Head of caudate nucleus (tissue), 42 donors: ENCODE measurements at places on chromosomes 3 and 15.
A peak's percentile ranks its signal among the peaks of the same experiment; 100 is the strongest.

GRCh38 chr15:75044258-75044878, 21.0 kb downstream of the PPCDC start:
- DNase-seq = no peak

- no peak for DNase-seq
Measured at GRCh38 chr15:97992823-97993222, 32.3 kb downstream of the ARRDC4 start.

DNA sequence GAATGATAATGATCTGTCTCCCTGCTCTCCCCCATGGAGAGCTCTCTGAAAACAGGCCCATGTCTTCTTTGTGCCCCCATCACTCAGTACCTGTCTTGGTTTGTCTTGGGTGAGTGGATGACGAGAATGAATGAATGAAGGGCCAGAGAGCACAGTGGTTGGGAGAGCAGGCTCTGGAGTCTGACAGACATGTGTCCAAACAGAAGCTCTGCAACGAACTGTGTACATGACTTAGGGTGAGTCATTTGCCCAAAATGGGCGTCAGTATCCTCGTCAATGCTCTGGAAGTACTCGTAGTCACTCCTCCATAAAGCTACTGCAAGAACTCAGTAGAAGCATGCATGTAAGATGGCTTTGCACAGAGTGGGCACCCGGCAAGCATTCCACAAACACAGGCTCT, 170.2 kb upstream of the TLE3 start:
- no peak for DNase-seq

DNA sequence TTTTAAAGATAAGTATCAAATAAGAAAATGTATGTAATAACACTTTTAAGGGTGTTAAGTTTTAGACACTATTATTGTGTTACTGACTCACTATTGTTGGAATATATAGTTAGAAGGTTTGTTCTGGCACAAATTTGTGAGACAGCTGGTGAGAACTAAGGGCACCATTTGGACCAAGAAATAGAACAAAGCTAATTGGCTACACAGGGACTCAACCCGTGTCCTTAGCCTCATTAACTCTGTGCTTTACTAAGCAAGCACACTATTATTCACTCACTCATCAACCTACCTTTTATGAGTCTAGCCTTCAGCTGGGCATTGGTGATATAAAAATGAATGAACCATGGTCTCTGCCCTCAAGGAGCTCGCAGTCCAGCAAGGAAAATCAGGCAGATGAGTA, 4.1 kb upstream of the UNC13C start:
- DNase-seq = no peak

DNA sequence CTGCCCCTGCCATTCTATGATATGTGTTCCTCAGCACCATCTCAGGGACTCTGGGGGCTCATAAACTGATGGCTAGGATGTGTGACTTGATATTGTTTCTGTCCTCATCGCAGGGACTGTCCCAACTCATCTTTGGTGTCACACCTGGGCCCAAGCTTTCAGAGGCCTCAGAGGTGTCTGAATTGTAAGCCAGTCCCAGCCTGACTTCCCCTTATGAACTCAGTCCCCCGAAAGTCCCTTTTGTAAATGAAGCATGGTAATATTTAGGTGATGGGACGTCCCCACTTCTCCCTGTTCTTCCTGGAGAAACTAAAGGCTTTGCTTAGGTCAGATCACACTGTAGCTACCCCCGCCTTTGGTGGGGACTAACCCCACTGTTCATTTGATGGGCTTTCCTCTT, 142.4 kb upstream of the TLE3 start:
- no peak for DNase-seq

DNA sequence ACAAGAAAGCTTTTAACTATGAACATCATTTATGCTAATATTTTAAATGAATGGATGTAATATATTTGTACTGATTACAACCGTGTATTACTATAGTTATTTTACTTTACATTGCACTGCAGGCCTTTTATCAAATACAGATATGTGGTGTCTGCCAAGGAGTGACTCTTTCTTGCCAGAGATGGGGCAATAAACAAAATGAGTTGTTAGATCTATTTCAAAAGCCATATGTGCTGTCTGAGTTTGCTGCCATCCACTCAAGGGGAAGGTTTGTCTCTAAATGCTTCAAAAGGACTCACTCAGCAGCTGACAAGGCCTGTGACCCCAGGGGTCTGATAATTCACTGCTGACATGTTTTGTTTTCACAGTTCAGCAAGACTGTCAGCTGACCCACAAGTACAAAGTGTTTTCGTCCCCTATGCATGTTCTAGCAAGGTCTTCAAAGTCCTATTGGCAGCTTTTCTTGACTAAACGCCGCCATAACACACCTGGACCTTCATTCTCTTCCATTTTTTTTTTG, 41.3 kb upstream of the ZBED2 start:
- no peak for DNase-seq

DNA sequence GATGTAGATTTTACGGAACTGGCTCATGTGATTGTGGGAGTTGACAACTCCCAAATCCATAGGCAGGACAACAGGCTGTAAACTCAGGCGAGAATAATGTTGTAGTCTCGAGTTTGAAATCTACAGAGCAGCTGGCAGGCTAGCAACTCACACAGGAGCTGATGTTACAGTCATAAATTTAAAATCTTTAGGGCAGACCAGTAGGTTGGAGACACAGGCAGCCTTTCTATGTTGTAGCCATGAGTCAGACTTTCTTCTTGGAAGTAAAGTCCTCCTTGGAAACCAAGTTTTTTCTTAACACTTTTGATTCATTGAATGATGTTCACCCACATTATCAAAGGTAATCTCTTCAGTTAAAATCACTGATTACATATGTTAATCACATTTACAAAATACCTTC, 89.1 kb upstream of the ALCAM start:
- DNase-seq = no peak

DNA sequence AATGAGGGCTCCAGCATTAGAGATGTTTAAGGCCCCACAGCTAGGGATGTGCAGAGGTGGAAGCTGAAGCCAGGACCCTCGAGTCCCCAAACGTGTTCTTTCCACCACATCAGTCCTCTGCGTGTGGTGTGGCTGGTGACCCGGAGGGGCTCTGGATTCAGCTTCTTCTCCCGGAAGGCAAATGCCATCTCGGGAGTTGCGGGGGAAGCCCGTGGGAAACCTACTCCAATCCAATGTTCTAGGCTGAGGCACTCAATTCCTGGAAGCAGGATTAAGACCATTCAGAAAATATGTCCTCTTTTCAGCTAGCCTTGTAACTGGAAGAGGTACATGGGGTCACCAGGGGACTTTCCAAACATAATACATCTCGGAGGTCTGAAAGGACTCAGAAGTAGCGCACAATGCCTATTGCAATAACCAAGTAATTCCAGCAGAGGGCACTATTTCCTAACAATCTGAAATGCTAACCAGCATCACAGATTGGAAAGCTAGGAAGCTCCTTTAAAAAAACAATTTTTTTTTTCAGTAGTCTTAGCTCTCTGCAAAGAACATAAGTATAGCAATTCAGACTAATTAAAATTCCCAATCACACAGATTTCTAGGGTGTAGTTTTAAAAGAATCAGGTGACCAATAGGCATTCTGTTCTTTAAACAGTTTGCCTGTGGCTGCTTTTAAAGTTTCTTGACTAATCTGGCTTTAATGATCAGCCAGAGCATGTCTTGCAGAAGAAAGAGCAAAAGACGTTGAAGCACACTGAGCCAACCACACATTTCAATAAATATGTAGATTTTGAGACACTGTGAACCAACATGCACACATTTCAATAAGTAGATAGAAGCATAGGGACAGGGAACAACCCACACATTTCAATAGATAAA, 36.1 kb downstream of the BNC1 start:
- peak; percentile 55 for DNase-seq

DNA sequence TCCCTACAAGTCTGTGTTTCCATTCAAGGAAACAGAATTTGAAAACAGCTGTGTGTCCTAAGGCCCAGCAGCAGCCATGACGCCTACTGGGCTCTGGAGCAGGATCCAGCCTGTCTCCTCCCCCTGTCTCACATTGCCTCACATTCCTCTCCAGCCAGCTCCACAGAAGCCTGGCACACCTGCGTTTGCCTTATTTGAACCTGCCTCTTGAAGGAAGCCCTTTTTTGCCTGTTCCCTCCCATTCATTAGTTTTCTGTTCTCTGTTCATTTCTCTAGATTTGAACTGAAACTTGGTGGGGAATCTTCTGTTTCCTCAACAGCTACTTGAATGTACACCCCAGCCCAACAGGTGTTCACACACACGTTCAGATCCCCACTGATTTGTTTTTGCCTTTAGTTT, 890.5 kb downstream of the TUSC7 start:
- DNase-seq = no peak

DNA sequence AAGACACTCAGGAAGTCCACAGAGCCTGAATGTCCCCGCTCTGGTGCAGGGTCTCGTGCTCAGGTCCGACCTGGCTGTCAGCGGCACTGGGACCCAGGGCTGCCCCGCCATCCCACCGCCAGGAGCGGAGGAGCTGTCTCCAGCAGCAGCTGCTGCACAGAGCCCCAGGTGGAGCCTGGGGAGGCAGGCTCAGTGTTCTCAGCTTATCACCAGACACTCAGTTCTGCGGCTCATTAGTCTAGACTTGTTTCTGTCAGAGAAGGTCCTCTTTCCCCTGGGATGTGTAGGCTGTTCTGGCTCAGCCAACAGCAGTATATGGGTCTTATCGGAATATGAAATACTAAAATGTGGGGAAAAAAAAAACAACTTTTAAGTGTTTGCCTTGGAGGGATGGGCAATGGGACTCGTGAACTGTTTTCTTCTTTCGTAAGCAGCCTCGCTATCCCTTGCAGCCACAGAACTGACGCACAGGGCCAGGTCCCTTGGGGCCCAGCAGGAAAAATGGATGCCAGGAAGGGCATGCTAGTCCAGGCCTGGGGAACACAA, 75.9 kb downstream of the KLF13 start:
- no peak for DNase-seq

- DNase-seq = no peak
Measured at GRCh38 chr3:151644020-151644620, 89.6 kb upstream of the AADACL2 start.

GRCh38 chr3:177282119-177282655, 84.9 kb upstream of the TBL1XR1 start:
- DNase-seq = no peak

- DNase-seq = peak; percentile 28
Measured at GRCh38 chr3:122774564-122774963, 19.1 kb downstream of the HSPBAP1 start.

DNA sequence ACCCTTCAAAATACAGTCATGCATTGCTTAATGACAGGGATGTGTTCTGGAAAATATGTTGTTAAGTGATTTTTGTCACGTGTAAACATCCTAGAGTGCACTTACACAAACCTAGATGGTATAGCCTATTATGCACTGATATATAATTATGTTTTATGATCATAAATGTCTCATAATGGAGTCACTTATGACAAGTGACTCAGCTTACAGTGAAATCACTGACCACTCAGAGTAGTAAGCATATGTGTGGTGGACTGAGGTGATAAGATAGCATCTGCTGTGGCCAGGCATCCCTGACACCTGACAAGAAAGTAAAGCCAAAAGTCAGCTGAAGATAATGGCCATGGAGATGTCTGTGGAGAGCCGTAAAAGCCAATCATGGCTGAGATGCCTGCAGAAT, 5.4 kb downstream of the ACAD11 start:
- DNase-seq = no peak

GRCh38 chr3:85475346-85475745, 516.6 kb downstream of the CADM2 start:
- no peak for DNase-seq

DNA sequence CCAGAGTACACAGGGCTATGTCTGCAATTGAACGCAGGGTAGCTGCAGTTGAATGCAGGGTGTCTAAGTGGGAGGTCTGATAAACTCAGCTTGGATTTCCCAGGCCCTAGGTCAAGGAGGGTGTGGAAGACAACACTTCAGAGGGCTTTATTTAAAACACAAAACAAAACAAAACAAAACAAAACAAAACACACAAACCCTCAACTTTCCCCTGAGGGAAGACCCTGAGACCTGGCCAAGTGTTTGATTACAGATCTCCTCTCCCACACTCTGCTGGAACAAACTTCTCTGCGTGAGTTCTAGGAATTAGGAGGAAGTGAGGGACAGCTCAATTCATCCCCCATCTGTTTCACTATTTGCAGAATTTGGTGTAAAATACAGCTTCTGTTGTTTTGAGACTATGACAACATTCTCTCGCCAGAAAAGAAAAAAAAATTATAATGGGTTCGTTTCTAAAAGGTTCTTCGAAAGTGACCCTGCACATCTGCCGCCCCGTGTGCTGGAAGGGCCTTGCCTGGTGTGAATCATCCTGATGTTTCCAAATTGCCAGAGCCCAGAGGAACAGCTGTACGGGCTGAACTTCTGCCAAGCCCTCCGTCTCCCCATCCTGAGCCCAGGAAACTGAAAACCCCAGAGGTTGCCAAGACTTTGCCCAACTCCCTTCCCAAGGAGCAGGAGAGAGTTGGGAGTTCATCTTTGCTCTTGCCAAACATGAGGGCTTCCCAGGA, 73.3 kb upstream of the RAD18 start:
- peak; percentile 41 for DNase-seq

GRCh38 chr3:173653781-173654180, 256.2 kb downstream of the NLGN1 start:
- DNase-seq = no peak

DNA sequence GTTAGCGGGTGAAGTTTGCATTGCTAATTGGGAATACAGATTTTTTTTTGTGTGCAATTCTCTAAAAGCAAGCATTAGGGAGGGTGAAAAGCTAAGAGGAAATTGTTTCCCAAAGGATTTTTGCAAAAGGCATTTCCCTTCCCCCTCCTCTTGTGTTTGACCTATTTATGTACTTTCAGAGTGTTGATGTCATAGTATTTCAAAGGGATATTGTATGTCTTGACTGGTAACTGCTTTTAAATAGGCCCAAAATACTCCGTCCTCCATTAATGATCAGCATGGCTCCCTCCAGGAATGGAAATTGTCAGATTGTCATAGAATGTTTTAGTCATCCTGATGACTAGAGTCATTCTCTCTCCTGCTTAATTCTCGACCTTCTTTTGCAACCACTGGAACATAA, 32.4 kb downstream of the TRIM71 start:
- no peak for DNase-seq

GRCh38 chr3:169755488-169755887, 9.4 kb downstream of the TERC start:
- DNase-seq = no peak

DNA sequence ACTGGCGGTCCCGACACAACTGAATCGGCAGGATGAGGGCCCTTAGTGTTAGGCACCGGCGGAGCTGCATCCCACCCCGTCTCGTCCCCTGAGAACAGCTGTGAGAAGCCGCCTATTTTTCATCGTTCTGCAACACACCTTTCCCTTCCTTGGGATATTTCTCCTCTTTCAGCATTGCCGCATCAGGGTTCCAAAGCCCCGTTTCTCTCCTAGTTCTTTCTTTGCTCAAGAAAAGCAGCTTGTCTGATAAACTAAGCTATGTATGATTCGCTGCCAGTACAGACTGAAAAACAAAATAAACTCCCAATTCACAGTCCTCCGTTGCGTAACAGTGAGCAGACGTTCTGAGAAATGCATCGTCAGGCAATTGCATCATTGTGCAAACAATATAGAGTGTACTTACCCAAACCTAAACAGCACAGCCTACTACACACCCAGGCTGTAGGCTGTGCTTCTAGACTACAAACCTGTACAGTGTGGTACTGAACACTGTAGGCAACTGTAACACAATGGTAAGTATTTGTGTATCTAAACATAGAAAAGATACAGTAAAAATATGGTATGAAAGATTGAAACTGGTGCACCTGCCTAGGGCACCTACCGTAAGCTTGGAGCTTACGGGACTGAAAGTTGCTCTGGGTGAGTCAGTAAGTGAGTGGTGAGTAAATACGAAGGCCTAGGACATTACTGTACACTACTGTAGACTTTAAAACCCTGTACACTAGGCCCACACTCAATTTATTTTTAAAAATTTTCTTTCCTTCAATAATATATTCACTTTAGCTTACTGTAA, 8.9 kb upstream of the ADAMTS17 start:
- DNase-seq = no peak

GRCh38 chr3:115790759-115791158, 167.4 kb downstream of the GAP43 start:
- DNase-seq = no peak
